ENCODE measurements at places on chromosomes 6 and 20. TPM values are rescaled to one million over a fixed set of nuclear protein-coding genes. Genes with fewer than 3 reads are reported as not detected.

TSPO2 gene
- total RNA-seq = not detected

PRICKLE4 gene
- 1.9 TPM for total RNA-seq

TBX18 gene
- total RNA-seq = 14.6 TPM

CALHM6 gene
- not detected for total RNA-seq

MYO6 gene
- 2.8 TPM for total RNA-seq

C20orf202 gene
- not detected for total RNA-seq

RAB44 gene
- 0.07 TPM for total RNA-seq

FRK gene
- total RNA-seq = 10.0 TPM

SPTLC3 gene
- total RNA-seq = 0.06 TPM

BNIP5 gene
- not detected for total RNA-seq

CHRNA4 gene
- 1.6 TPM for total RNA-seq

KCNK5 gene
- 0.09 TPM for total RNA-seq

NOX3 gene
- not detected for total RNA-seq

MLN gene
- not detected for total RNA-seq

NKX2-4 gene
- total RNA-seq = 0.13 TPM

GABRR1 gene
- total RNA-seq = 0.67 TPM

Data from A673 (cell line).